Ureter (tissue), 1 donor: ENCODE measurements at places on chromosomes 5 and 9. TPM values are rescaled to one million over a fixed set of nuclear protein-coding genes. Genes with fewer than 3 reads are reported as not detected.

GRCh38 chr5:91383956-91384300, 811 bp upstream of the ARRDC3 start:
- DNase-seq = no peak

GRCh38 chr5:141508798-141509611, 20.1 kb downstream of the PCDHGC5 start:
- DNase-seq = peak; percentile 71

DNA sequence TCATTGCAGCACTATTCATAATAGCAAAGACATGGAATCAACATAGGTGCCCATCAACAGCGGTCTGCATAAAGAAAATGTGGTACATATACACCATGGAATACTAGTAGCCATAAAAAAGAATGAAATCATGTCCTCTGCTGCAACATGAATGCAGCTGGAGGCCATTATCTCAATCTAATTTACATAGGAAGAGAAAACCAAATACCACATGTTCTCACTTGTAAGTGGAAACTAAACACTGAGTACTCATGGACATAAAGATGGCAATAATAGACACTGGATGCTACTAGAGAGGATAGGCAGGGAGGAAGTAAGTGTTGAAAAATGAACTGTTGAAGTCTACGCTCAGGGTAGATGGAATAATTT, 203.9 kb upstream of the CDH9 start:
- no peak for DNase-seq

DNA sequence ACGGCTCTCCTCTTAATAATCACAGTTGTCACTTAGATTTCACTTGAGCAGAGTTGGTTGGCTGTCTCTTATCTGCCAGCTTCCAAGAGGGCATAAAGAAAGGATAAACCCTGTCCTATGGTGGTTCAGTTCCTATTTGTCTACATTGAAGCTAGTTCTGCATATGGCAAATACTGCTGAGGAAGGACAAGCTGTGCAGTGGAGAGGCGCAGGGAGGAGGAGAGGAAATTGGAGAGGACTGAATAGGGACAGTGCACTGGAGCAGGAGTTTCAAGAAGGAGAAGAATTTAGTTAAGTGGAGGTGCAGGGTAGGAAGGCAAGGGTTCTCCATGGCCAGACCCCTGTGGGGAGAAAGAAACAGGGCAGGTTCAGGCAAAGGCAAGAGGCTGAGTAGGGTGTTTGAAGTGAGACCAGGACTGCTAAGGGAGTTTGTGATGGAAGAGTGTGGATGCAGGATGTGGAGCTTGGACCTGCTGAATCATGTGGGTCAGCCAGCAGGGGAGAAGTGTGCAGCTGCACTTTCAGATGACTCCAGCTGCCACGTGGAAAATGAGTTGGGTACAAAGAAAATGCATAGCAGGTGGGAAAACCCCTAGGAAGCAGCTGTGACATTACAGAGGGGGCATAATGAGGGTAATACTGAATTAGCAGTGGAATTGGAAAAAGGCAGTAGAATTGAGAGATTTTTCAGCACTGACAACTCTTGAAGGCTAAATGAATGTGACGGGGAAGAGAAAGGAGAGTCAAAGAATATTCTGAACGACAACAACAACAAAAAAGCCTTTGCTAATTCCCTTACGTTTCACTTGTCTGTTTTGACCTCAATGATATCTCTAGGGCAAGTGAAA, 66.8 kb downstream of the MAMDC2 start:
- no peak for DNase-seq

DNA sequence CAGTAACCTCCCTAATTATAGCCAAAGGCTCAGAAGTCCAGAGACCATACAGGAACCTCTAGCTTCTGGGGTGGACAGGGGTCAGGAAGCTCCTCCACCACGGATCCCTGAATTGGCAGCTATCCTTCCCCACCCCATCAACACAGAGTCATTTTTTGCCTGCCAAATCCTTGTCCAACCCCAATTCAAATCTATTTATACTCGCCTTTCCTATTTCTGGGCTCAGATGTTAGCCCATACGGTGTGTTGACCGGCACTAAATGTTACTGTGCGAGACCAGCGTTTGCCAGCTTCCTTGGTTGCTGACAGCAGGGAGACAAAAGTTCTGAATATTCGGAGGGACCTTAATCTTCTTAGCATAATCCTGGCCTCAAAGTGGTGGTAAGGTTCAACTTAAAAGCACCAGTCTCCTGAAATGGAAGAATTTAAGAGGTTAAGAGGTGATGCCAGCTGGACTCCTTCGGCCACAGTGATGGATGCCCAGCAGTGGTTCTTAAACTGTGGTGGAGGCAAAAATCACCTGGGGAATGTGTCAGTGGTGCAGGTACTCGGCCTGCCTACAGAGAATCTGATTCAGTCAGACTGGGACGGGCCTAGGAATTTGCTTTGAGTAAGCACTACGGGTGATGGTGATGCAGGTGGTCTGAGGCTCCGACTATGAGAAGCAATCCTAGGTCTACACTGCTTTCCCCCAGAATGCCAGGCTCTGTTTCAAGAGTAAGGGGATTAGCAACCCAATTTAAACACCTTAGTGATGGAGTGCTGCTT, 204.8 kb upstream of the MEF2C start:
- no peak for DNase-seq

DNA sequence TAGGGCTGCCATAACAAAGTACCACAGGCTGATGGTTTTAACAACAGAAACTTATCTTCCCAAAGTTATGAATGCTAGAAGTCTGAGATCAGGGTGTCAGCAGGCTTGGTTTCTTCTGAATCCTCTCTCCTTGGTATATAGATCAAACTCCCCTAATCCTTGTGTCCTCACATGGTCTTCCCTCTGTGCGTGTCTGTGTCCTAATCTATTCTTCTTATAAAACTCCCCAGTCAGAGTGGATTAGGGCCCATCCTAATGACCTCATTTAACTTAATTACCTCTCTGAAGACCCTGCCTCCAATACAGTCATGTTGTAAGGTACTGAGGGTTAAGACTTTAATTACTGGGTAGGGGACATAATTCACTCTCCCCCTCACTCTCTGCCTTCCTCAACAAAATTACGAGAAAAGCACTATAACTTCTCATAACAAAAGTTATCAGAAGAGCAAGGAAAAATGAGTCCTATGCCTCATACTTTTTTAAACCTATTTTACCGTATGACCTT, 68.6 kb downstream of the DPYSL3 start:
- no peak for DNase-seq

- DNase-seq = no peak
Observed at GRCh38 chr9:17013010-17013409, 121.8 kb upstream of the CNTLN start.

- no peak for DNase-seq
Observed at GRCh38 chr5:38681029-38681706, 124.7 kb upstream of the LIFR start.

- DNase-seq = no peak
Observed at GRCh38 chr9:127899128-127899943, at the start of gene ST6GALNAC6. Gene ST6GALNAC6 (minus strand): TSS chr9:127899603. CDS start chr9:127897981, 1,622 bp downstream.

- DNase-seq = no peak
Observed at GRCh38 chr5:142717582-142718215, 31.8 kb upstream of the FGF1 start.

GRCh38 chr5:67693956-67694809, 497.6 kb upstream of the CD180 start:
- DNase-seq = peak; percentile 75

GRCh38 chr5:135462304-135462703, 10.2 kb upstream of the TIFAB start:
- DNase-seq = peak; percentile 54

- no peak for DNase-seq
Observed at GRCh38 chr9:1125741-1126140, 75.6 kb downstream of the DMRT2 start.

DNA sequence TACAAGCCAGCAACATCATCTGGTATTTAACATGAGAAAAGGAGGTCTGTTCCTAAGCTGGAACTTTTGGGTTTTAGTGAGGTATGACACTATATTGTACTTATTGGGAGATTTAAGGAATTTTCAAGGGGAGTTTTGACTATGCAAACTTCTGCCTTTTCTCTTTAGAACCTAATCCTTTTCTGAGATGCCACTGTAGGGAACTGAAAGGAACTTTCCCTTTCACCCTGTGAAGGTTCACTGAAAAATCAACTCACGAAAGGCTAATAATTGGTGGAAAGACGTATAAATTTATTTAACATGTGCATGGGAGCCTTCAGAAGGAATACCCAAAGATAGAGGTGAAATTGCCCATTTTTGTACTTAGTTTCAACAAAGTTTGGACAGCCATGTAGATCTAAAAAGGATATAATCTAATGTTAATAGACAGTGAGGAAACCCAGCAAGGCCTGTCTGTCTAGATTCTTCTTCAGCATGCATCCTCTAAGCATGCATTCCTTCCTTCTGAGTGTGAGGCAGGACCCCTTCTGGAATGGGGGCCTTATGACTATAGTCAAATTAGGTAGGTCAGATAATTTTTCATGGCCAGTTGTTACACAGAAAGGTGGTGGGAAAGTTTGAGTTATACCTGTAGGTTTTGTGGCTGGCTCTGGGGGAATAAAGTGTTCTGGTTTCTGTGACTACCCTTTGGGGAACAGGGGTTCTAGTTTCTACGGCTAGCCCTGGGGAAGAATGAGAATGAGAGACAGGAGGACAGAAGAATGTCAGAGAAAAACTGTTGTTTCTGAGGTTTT, 200.3 kb downstream of the C9orf152 start:
- no peak for DNase-seq

SLC36A3 gene
- total RNA-seq = not detected

DBH gene
- total RNA-seq = not detected

NR6A1 gene
- 5.0 TPM for total RNA-seq

LCN9 gene
- total RNA-seq = not detected

SLC6A19 gene
- not detected for total RNA-seq

PCDHGB1 gene
- 3.0 TPM for total RNA-seq

PCDHGC5 gene
- total RNA-seq = 2.8 TPM

CYSRT1 gene
- total RNA-seq = 1.9 TPM
